Spleen (tissue), 13 donors: ENCODE measurements at places on chromosomes 13 and 19. TPM values are rescaled to one million over a fixed set of nuclear protein-coding genes. Genes with fewer than 3 reads are reported as not detected.
A peak's percentile ranks its signal among the peaks of the same experiment; 100 is the strongest.

- no peaks in the 10 kb centered on the region for H3K27me3 ChIP-seq
- H3K4me1 ChIP-seq = no peaks in the 10 kb centered on the region
- H3K27ac ChIP-seq = no peak overlapping the region
- no peaks in the 10 kb centered on the region for H3K36me3 ChIP-seq
- DNase-seq = no peak
These were observed 97.1 kb upstream of the IRS2 start for GRCh38 chr13:109883181-109884180.

- DNase-seq = peak; percentile 92
- no peaks in the 10 kb centered on the region for H3K36me3 ChIP-seq
- H3K4me1 ChIP-seq = peaks cover 13% of the 10 kb centered on the region
- peak overlapping the region; percentile 40 for H3K4me3 ChIP-seq
These were observed 5.3 kb upstream of the PROZ start for GRCh38 chr13:113152984-113153809.

- no peaks in the 10 kb centered on the region for H3K36me3 ChIP-seq
- no peaks in the 10 kb centered on the region for H3K27me3 ChIP-seq
- no peak overlapping the region for H3K4me3 ChIP-seq
These were observed 1007.2 kb downstream of the PCDH9 start for GRCh38 chr13:66222926-66223325.

- H3K36me3 ChIP-seq = no peaks in the 10 kb centered on the region
- no peak overlapping the region for H3K4me3 ChIP-seq
- DNase-seq = no peak
- H3K27me3 ChIP-seq = no peaks in the 10 kb centered on the region
These were observed 73.7 kb upstream of the LRCH1 start for GRCh38 chr13:46479283-46479682.

GRCh38 chr13:24307211-24308067, 1.9 kb upstream of the C1QTNF9 start:
- no peak for DNase-seq
- peak overlapping the region; percentile 7 for H3K27ac ChIP-seq

DNA sequence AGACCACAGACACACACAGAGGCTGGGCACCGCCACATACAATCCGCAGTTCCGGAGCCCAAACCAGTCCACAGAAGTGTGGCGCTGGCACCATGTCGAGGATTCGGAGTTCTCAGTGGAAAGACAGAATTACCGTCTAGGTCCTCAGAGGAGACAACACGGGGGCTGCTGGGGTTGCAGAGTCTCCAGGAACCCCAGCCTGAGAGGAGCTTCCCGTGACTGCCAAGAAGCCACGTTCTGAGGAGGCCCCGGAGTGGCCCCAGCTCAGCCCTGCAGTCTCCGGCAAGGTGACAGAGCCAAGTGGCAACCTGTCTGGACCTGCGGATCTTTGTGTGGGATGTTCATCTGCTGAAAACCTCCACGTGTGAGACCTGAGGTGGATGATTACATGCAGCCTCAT, 7.3 kb upstream of the ADPRHL1 start:
- no peaks in the 10 kb centered on the region for H3K27me3 ChIP-seq
- H3K36me3 ChIP-seq = peaks cover 58% of the 10 kb centered on the region
- H3K27ac ChIP-seq = no peak overlapping the region
- H3K4me3 ChIP-seq = no peak overlapping the region

DNA sequence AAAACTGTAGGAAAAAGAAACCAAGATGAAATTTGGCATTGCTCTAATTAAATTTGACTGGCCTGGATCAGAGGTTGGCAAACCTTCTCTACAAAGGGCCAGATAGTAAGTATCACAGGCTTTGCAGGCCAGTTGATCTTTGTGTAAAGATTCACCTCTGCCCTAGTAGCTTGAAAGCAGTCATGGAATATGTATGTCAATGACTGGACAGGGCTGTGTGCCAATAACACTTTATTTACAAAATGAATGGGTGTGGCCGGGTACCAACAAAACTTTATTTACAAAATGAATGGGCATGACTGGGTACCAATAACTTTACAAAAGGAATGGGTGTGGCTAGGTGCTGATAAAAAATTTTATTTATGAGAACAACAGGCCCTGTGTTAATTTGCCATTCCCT, 20.0 kb downstream of the SIN3B start:
- H3K27ac ChIP-seq = no peak overlapping the region
- no peak for DNase-seq
- H3K4me3 ChIP-seq = no peak overlapping the region
- peaks cover 3% of the 10 kb centered on the region for H3K36me3 ChIP-seq

DNA sequence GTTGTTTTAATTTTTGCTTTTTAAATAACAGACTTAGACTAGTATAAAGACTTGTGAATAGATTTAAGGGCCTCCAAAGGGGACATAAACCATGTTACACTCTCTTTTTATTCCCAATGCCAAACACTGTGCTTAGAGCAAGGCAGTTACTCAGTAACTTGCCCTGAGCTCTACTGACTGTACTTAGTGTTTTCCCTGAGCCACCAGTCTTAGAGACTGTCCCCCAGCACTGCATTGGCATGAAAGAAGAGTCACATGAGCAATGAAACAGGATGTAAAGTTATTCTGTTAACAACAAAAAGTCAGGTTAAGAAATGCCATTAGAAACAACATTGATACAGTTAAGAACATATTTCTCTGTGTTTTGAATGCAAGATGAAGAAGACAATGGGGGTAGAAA, 187.9 kb downstream of the TBC1D4 start:
- peaks cover 17% of the 10 kb centered on the region for H3K36me3 ChIP-seq
- H3K27ac ChIP-seq = no peak overlapping the region
- DNase-seq = no peak
- H3K27me3 ChIP-seq = no peaks in the 10 kb centered on the region
- no peak overlapping the region for H3K4me3 ChIP-seq
- no peaks in the 10 kb centered on the region for H3K4me1 ChIP-seq

DNA sequence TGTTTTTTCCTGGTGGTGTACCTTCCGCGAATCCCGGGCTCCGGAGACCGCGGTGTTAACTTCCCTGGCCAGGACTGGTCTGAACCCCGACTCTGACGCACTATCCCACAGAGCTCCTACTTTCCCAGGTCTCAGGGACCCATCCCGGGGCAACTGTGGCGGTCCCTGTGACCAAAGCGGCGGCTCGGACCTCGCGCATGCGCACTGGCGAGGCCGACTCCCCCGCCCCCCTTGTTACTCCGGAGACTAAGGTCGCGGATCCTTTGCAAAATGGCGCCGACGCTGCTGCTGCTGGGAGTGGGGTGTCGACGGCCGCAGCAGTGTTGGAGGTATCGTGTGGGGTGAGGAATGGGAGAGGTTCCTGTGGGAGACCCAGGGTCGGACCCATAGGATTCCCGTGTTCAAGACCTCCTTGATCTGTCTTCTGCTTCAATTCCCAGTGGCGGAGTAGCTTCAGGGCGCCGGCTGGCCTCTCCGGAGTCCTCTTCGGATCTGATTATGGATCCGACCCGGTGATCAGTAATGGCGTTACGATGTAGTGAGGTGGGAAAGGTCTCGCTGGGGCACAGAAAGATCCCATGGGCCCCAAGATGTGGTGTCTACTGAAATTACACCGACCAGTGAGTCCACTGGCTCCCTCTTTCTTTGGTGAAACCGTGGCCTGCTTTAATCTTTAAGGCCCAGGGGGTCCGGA, 66.6 kb upstream of the ZNF527 start:
- DNase-seq = peak; percentile 77
- H3K4me1 ChIP-seq = no peaks in the 10 kb centered on the region
- H3K27me3 ChIP-seq = no peaks in the 10 kb centered on the region
- no peak overlapping the region for H3K27ac ChIP-seq

DNA sequence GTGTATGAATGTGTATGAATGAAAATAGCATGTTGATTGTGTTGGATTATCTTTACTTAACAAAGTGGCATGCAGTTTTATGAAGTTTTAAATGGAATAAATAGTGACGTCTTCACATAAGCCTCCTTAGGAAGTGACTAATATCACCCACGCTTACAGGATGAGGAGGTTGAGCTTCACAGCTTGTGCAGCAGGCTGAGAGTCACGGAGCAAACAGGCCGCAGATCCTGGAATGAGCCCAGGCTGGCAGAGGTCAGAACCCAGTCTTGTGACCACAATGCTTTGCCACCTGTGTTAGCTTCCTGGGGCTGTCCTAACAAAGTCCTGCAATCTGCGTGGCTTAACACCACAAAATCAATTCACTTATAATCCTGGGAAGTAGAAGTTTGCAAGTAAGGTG, 20.8 kb downstream of the LAIR2 start:
- H3K4me1 ChIP-seq = no peaks in the 10 kb centered on the region
- H3K4me3 ChIP-seq = no peak overlapping the region
- H3K27me3 ChIP-seq = no peaks in the 10 kb centered on the region

- DNase-seq = no peak
- H3K27me3 ChIP-seq = no peaks in the 10 kb centered on the region
- H3K27ac ChIP-seq = no peak overlapping the region
- H3K4me3 ChIP-seq = no peak overlapping the region
- H3K4me1 ChIP-seq = no peaks in the 10 kb centered on the region
- H3K36me3 ChIP-seq = no peaks in the 10 kb centered on the region
These were observed 99.9 kb upstream of the FAM216B start for GRCh38 chr13:42681326-42682100.

DNA sequence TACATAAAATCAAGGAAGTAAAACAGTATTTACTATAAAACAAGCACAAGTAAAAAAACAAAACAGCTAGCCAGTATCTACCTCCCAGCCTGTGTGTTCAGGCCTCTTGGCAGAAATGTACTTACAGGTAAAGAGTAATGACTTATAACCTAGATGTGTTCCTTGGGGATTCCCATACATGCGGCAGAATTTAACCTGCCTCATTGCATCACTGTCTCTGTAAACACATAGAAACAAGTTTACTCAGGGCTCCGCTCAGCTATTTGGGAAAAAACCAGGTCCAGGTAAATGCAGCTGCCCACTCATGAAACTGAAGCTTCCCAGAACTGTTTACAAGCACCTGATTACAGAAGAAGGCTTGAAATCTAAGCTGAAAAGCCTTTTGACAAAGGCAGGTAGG, 50.7 kb upstream of the SERP2 start:
- H3K27ac ChIP-seq = no peak overlapping the region
- DNase-seq = no peak
- no peaks in the 10 kb centered on the region for H3K4me1 ChIP-seq
- H3K36me3 ChIP-seq = no peaks in the 10 kb centered on the region
- H3K27me3 ChIP-seq = no peaks in the 10 kb centered on the region

DNA sequence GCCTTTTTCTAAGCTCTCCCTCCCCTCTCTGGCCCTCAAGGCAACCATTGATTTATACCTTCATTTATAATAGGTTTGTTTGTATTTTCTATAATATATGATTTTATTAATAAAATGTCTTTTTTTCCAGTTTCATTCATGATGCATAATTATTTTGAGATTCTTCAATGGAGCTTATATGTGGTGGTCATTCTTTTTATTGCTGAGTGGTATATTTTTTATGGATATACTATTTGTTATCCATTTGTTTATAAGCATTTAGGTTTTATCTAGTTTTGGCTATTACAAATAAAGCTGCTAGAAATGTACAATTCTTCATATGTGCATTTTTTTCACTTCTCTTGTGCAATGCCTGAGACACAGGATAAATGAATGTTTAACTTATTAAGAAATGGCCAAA, 10.8 kb downstream of the ZNF211 start:
- DNase-seq = no peak
- no peaks in the 10 kb centered on the region for H3K27me3 ChIP-seq
- H3K36me3 ChIP-seq = peaks cover 41% of the 10 kb centered on the region
- H3K4me3 ChIP-seq = no peak overlapping the region
- H3K4me1 ChIP-seq = no peaks in the 10 kb centered on the region

DNA sequence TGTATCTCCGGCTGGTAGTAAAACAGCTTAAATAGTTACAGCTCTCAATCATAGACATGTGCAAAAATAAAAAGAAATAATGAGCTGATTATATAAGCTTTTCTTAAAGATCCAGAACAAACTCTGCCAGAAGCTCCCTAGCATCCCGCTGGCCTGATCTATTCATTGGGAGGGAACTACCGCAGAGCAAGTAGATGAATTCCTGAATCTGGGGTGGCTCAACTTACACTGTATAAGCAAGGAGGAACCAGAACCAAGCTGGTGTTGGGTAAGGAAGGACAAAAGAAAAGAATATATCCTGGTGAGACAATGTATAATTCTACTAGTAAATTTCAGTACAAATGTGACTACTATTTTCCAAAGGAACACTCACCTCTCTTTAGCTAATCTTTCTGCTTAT, 1122.2 kb downstream of the OLFM4 start:
- no peak overlapping the region for H3K27ac ChIP-seq
- no peak for DNase-seq
- no peak overlapping the region for H3K4me3 ChIP-seq
- H3K4me1 ChIP-seq = no peaks in the 10 kb centered on the region
- no peaks in the 10 kb centered on the region for H3K36me3 ChIP-seq

CCDC122 gene
- 7.5 TPM for total RNA-seq

LGALS7 gene
- total RNA-seq = not detected

TARM1 gene
- not detected for total RNA-seq

ZNF471 gene
- 3.3 TPM for total RNA-seq
